Stimulated activated CD4-positive, alpha-beta T cell treated with anti-CD3 and anti-CD28 coated beads, Interleukin-1b, Interleukin-23, amount 100 ng/mL, for 48 hours (primary cell): ENCODE measurements at places on chromosomes 6 and 20.
A peak's percentile ranks its signal among the peaks of the same experiment; 100 is the strongest.

DNA sequence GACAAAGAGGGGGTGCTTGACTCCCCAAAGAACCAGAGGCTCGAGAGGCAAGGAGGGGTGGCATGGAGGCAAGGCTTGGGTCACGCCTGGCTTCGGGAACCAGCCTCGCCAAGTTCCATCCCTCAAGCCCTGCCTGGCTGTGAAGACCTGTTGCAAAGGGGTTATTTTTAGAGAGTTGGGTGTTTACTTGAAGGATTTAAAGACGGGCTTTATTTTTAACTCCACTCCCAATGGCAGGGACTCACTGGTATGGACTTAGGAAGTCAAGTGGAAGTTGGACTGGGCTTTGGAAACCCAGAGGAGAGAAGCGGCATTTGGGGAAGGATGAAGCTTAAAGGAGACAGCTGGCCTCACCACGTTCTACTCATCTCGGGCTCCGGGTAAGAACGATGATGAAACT is 43.1 kb downstream of the JPH2 start:
- no peak for DNase-seq

DNA sequence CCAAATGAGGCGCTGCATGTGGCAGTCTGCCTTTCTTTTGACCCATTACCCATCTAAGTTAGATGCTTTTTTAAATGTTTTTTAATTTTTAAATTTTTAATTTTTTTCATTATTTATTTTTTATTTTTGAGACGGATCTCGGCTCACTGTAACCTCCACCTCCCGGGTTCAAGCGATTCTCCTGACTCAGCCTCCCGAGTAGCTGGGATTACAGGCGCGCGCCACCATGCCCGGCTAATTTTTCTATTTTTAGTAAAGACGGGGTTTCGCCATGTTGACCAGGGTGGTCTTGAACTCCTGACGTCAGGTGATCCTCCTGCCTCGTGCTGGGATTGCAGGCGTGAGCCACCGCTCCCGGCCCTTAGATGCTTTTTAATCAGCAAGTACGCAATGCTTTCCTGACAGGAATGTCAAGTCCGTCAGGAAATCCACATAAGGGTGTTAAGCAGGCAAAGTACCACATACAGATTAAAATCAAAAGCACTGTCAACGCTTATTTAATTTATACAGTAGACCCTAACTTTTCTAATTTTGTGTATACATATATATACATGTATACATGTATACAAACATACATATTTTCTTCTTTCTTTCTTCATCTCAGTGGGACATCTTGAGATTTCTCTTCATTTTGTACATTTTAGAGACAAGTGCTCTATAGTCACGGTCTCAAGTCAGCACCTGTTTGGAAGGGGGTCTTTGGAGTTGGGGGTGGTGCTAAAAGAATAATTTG is 995 bp upstream of the GSTA4 start:
- DNase-seq: peak; percentile 19

- no peak for DNase-seq
Observed at GRCh38 chr6:130787726-130788500, 39.3 kb upstream of the SMLR1 start.

DNA sequence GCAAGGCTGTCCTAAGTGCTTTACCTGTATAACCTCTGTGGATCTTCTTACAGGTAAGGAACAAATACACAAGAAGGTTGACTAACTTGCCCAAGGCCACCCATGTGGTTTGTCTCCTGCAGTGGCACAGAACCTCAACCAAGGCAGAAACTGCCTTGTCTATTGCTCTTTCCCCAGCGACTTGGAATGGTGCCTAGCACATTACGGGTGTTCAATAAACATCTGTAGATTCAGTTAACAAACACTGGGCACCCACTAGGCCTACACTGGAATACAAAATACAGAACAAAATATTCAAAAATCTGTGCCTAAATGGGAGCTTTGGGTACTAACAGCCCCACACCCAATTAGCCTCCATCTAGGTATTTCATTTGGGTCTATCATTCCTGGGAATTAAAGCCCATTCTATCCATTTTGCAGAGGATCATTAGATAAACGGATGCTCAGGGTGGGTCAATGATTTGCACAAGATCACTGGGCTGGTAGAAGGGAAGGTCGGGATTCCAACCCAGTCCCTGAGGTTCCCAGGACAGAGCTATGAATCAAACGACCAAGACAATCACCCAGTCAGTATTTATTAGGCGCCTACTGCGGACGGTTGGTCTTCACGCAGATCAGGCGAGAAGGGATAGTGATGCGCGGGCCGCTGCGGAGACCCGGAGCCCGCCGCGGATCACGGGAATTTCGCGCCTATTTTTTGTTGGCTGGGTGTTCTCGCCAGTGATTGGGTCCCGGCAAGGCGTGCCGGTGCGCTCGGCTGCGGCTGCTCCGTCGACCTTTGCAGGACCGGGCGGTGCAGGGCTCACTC is at the start of gene STK35:
TSS of gene STK35 (plus strand) at position 771 of the 808 bp plus-strand sequence. CDS start 55 bp downstream, outside the sequence.
- peak; percentile 80 for DNase-seq

DNA sequence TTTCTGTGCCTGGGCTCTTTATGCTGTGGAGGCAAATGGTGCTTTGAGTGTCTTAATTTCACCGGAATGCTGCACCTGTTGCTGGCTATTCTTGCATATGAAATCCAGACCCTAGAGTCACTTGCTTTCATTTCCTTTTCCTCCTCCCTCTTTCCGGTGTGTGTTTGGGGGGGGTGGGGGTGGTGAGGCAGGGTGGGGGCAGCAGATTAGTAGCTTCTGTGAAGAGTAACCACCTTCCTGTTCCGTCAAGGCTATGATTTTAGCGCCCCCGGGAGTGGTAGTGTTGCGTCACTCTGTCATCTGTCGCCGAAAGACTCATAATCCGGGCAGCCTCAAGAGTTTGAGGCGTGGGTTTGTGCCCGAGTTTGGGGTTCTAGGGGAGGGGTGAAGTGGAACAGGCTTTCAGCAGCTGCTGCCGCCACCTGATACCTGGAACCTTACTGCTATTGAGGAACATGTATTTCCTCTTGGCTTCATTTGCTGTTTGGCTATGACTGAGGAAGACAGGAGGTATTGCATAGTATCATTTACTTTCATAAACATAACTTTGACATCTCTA is 49.1 kb downstream of the UTRN start:
- DNase-seq: peak; percentile 68

DNA sequence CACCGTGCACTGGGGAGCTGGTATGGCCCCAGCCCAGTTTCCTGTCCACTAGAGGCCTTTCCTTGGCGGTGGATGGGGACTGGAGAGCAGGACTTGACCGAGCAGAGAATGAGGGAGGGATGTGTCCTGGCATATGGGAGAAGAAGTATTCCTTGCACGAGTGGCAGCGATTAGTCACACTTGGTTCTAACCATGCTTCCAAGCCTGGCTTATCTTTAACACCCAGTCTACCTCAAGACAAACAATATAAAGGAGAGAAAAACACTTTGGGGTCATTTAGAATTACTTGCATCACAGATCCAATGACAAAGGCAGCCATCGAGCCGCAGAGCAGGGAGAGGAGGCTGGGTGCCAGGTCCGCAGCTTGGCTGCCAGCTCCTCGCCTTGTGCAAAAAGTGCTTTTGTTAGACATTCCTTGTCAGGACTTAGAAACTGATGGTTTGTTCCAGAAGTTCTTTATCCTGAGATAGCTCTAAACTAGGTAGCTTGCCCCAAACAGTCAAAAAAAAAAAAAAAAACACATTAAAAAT is 214.9 kb upstream of the GMDS start:
- DNase-seq: no peak

DNA sequence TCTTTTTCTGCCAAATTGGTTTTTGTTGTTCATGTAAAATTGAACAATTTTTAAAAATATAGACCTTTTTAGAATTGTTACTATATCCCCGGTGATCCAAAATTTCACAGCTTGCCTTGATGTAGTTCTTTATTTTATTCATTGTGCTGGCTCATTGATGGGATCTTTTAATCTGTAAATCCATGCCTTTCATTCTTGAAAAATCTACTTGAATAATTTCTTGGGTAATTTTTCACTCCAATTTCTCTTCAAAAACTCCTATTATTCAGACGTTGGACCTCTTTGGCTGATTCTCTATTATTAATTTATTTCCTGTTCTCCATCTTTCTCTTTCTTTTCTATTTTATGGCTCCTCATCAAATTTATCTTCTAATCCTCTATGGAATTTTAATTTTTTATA is 476.1 kb upstream of the CITED2 start:
- DNase-seq: no peak

DNA sequence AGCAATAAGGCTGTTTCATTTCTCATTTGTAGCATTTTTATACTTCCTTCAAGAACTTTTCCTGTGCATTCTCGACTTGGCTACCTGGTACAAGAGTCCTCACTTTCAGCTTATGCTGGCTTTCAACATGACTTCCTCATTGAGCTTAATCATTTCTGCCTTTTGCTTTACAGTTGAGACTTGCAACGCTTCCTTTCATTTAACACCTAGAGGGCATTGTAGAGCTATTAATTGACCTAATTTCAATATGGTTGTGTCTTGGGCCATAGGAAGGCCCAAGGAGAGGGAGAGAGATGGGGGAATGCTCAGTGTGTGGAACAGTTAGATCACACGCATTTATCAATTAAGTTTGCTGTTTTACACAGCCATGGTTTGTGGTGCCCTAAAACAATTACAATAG is 37.2 kb downstream of the SLC22A2 start:
- DNase-seq: no peak

GRCh38 chr20:63771046-63771707 is 31.6 kb downstream of the SLC2A4RG start:
- DNase-seq: no peak

GRCh38 chr6:73452107-73452461 is at the start of gene CGAS:
CGAS (minus strand) TSS chr6:73452297; CDS start chr6:73452181, 116 bp downstream.
- peak; percentile 81 for DNase-seq

- DNase-seq: no peak
Observed at GRCh38 chr6:22664968-22665367, 95.6 kb downstream of the HDGFL1 start.
